ENCODE measurements at places on chromosomes 4 and X. TPM values are rescaled to one million over a fixed set of nuclear protein-coding genes. Genes with fewer than 3 reads are reported as not detected.

DNA sequence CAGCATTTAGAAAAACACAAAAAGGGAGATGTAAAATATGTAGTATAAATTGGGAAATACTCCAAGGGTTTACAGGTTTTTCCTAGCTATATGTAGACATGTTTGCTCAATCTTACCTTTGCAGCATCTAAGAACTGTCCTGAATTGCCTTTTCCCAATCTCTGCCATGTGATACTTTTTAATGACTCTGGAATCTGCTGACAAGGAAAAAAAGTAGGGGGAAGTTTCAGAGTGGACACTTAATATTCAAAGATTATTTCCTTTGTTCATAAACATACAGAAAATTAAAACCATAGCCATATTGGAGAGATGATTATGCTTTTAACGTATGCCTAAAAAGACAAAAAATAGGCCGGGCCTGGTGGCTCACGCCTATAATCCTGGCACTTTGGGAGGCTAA is 41.4 kb downstream of the ABCB7 start:
- no peak for DNase-seq
- no peak overlapping the region for H3K27ac ChIP-seq
- H3K36me3 ChIP-seq, result peaks cover 2% of the 10 kb centered on the region
- H3K4me1 ChIP-seq, result no peaks in the 10 kb centered on the region

DNA sequence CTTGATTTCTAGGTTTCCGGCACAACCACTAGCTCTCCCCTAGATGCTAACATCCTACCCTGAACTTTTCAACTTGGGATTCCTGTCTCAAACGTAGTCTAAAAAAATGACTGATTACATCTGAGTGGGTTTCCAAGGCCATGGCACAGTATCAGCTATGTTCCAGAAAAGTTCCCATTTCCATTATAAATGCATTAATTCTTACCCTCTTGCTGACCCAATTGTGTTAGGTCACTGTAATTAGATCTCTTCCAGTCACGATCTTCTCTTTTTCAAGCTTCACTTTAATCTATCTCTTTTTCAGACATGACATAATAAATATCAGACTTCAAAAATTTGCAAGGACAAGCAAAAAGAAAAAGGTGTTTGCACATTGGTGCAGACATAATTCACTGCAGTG is 50.6 kb upstream of the PDE5A start:
- no peak for DNase-seq
- H3K27me3 ChIP-seq, result peaks cover 7% of the 10 kb centered on the region
- no peak overlapping the region for H3K4me3 ChIP-seq
- H3K36me3 ChIP-seq, result no peaks in the 10 kb centered on the region

GRCh38 chr4:125515016-125515415 is 200.3 kb downstream of the FAT4 start:
- no peaks in the 10 kb centered on the region for H3K4me1 ChIP-seq
- no peak for DNase-seq
- no peaks in the 10 kb centered on the region for H3K36me3 ChIP-seq
- no peak overlapping the region for H3K4me3 ChIP-seq

DNA sequence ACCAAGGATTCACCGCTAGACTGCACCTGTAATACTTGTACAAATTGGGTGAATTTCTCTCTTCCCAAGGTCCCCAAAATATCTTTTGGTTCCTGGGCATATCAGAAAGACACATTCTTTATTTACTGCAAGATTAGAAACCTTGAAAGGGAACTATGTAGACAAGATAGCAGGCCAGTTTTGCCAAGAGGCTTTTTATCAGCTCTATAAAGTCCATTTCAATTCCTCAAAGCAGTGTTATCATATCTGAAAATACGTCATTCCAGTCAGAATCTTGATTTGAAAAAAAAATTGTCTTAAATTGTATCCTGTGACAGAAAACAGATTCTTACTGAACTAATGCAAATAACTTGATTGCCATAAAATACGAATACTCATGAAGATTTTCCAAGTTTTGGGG is 37.0 kb upstream of the NSG1 start:
- peak overlapping the region; percentile 9 for H3K27ac ChIP-seq
- H3K27me3 ChIP-seq, result no peaks in the 10 kb centered on the region
- H3K36me3 ChIP-seq, result peaks cover 28% of the 10 kb centered on the region
- H3K4me1 ChIP-seq, result peaks cover 28% of the 10 kb centered on the region

- peaks cover 7% of the 10 kb centered on the region for H3K36me3 ChIP-seq
- no peaks in the 10 kb centered on the region for H3K27me3 ChIP-seq
These were observed 229.2 kb upstream of the AFF2 start for GRCh38 chrX:148271263-148271662.

GRCh38 chrX:24692305-24692704 is 1.4 kb upstream of the POLA1 start:
- peaks cover 7% of the 10 kb centered on the region for H3K27me3 ChIP-seq
- H3K4me1 ChIP-seq, result peaks cover 20% of the 10 kb centered on the region
- H3K27ac ChIP-seq, result no peak overlapping the region
- DNase-seq, result no peak
- H3K4me3 ChIP-seq, result no peak overlapping the region

Gene CHST7
- total RNA-seq, result 9.9 TPM

Gene LARP7
- 48.5 TPM for total RNA-seq

Gene FGF2
- not detected for total RNA-seq

Gene RPL34
- 1,376 TPM for total RNA-seq

Data from activated CD4-positive, alpha-beta T cell treated with anti-CD3 and anti-CD28 coated beads, Interleukin-2, amount 10 ng/mL, durations not matched to agents 7 days and 5 days (primary cell).